ENCODE measurements at places on chromosomes 16 and 17. TPM values are rescaled to one million over a fixed set of nuclear protein-coding genes. Genes with fewer than 3 reads are reported as not detected.
A peak's percentile ranks its signal among the peaks of the same experiment; 100 is the strongest.

DNA sequence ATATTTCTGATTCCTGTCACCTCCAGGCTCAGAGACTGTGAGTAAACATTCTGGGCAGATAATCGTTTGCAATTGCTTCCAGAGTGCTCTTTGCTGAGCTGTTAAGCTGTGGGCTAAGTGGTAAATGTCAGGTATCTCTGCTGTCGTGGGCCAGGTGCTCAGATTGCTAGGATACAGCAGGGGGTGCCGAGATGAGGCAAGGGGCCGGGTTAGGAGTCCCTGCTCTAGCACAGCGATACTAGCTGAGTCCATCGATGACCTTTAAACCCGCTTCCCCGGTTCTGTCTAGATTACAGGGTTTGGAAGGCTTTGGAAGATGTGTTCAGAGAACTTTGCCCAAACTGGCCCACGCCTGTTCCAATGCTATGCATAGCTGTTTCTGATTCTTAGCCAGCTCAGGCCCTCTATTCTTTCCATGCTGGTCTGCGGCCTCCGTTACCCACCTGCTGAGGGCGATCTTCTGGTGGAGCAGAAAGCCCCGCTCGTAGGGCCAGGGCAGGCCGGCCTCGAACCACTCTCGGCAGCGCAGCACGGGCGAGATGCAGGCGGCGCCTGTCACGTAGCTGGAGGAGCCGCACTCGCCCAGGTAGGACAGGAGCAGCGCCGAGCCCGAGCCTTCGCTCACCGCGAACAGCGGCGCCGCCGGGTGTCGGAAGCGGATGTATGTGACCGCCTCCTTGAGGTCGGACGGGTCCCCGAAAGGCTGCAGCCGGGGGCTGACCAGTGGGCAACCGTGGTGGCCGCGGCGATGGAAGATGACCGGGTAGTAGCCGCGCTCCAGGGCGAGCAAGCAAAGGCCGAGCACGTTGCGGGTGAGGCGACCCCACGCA, 979 bp downstream of the ABHD15 start:
- H3K36me3 ChIP-seq, result no peaks in the 10 kb centered on the region
- H3K27me3 ChIP-seq, result no peaks in the 10 kb centered on the region
- H3K4me1 ChIP-seq, result peaks cover 5% of the 10 kb centered on the region
- no peak overlapping the region for H3K27ac ChIP-seq
- no peak for DNase-seq
- H3K4me3 ChIP-seq, result peak overlapping the region; percentile 71

Gene DCUN1D3
- total RNA-seq, result 19.7 TPM

Gene SLFN12
- total RNA-seq, result 60.4 TPM

- H3K4me1 ChIP-seq, result no peaks in the 10 kb centered on the region
- H3K36me3 ChIP-seq, result no peaks in the 10 kb centered on the region
- peak; percentile 23 for DNase-seq
- no peaks in the 10 kb centered on the region for H3K27me3 ChIP-seq
- peak overlapping the region; percentile 56 for H3K27ac ChIP-seq
- peak overlapping the region; percentile 47 for H3K4me3 ChIP-seq
Measured at GRCh38 chr17:75153780-75154194, 525 bp downstream of the JPT1 start.

GRCh38 chr17:50519141-50519834, 11.0 kb downstream of the MYCBPAP start:
- no peak for DNase-seq
- H3K36me3 ChIP-seq, result no peaks in the 10 kb centered on the region
- no peaks in the 10 kb centered on the region for H3K27me3 ChIP-seq
- H3K4me3 ChIP-seq, result no peak overlapping the region
- H3K27ac ChIP-seq, result no peak overlapping the region
- no peaks in the 10 kb centered on the region for H3K4me1 ChIP-seq

DNA sequence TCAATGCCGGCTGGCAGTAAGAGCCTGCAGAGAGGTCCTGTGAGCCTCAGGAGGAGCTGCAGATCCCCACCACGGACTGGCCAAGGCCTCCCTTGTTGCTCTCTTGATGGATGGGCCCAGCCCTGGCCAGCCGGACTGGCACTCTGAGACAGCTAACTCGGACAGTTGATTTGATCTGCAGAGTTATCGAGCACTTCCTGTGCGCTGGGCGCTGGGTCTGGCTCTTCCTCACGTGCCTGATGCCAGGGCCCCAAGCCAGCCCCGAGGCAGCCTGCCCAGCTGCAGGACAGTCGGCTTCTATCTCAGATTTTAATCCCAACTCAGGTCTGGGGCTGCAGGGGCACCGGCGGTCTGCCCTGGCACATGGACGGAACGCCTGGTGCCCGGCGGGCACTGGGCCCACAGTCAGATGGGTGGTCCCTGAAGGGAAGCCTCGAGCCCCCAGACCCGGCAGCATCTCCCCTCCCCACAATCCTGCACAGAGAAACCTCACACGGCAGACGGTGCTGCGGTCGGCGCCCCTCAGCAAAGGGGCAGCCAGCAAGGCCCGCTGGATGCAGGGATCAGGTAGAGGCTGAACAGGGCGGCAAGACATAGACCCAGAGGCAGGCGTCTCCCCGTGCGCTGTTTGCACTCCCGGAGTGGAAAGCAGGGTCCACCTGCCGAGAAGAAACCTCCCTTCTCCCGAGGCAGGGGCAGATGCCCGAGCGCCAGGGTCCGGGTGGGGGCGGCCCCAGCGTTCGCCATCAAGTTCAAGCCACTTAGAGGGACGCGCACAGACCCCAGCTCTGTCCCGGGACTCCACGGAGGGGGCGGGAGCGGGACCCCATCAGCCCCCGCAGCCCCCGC, 34.0 kb downstream of the TIMM22 start:
- H3K36me3 ChIP-seq, result no peaks in the 10 kb centered on the region
- peak; percentile 42 for DNase-seq
- no peaks in the 10 kb centered on the region for H3K27me3 ChIP-seq
- peak overlapping the region; percentile 68 for H3K27ac ChIP-seq
- H3K4me3 ChIP-seq, result peak overlapping the region; percentile 19
